ENCODE measurements at places on chromosomes 5 and 9.

GRCh38 chr5:151703227-151703626 lies 16.5 kb upstream of the SPARC start:
- DNase-seq = no peak

- DNase-seq = no peak
Observed at GRCh38 chr5:75367401-75367800, 30.4 kb downstream of the HMGCR start.

- peak; percentile 17 for DNase-seq
Observed at GRCh38 chr9:38671748-38672147, 48.2 kb downstream of the FAM240B start.

DNA sequence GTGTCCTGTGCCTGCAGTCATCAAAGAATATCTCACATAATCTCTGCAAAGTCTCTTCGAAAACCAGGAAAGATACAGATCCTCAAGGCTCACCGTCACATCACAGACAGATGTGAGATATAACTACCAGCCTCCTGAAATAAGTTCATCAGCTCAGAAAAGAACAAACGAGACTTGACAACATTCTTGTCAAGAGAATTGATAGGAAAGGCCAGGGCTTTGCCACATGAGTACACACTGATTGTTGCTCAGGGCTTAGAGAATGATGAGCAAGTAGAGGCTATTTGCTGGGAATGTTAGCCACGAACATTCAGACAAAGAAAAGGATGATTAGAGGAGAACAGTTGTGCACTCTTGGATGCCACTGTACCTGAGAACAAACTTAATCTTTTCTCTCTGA lies 535.1 kb downstream of the ELAVL2 start:
- DNase-seq = no peak

- no peak for DNase-seq
Observed at GRCh38 chr5:108735790-108736189, 11.9 kb upstream of the FER start.

- peak; percentile 98 for DNase-seq
Observed at GRCh38 chr9:129885670-129886106, 50.4 kb downstream of the USP20 start.

- DNase-seq = no peak
Observed at GRCh38 chr9:79485258-79485657, 86.5 kb upstream of the TLE4 start.

DNA sequence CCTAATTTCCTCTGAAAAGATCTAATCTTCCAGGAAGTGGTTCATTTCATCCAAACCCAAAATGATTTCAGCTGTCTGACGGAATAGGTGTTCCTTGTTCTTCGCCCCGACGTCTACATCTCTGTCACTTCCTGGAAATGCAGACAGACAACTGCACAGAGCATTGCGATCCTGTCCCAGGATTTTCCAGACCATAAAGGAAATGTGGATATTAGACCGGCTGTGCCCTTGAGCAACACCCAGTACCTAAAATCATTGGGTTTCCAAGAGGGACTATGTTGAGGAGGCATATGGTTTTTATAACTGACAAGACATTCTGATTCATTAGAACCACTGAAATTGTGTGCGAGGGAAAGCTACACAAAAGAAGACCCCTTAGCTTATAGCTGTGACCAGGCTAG lies 74.2 kb downstream of the MSX2 start:
- no peak for DNase-seq

DNA sequence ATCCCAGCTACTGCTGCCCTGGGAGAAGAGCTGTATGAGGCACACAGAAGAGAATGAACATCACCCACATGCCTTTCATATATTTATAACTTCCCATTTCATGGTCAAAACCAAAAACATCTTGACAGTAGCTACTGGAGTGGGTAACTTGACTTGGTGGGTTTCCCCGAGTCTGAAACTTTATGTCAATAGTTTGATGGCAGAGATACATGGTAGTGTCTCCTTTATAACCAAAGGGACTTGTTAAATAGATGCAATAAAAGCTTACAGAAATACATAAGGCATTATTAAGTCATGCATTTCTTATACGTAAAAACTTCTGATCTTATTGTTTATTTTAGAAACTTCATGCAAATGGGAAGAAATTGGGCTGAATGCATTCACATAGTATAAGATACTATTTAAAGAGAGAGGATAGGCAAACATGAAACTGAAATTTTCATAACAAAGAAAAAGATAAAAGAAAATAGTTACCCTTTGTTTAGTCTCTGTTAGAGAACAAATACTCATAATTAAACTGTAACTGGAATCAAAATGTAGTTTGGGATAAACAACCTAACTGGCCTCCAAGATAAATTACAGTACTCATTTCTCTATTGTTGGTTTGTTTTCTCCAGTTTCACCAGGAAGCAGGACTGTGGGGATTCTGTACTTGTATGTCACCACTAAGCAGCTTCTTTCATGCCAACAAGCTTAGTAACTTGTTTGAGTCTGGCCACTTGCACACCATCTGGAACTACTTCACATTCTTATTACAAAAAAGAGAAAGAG lies 459.3 kb upstream of the MEF2C start:
- no peak for DNase-seq

DNA sequence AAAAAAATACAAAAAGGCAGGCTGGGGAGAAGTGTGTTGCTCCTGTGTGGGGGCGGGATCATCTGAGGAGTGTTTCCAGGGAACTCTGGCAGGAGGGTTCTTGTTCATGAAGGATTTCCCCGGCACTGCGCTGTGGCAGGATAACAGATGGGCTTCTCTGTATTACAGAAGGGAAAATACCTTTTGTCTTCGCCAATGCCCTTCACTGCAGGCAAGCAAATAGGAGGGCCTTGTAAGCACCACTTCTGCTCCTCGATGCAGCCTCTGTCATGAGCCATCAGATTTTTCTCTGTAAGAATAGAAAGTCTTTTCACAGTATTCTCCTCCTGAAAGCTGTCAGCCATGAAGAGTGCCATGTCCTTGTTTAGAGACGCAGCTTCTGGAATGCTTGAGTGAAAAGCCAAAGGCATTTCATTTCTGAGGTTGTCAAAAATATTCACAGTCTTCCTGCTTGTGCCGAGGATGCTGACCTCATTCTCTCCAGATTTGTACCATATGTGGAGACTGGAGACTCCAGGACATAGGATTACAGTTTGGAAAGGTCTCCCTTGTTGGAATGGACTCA lies 294.0 kb downstream of the YTHDC2 start:
- no peak for DNase-seq

GRCh38 chr9:101736717-101737116 lies 1.7 kb downstream of the GRIN3A start:
- no peak for DNase-seq

GRCh38 chr5:172868924-172869591 lies 35.0 kb downstream of the ERGIC1 start:
- DNase-seq = no peak

- no peak for DNase-seq
Observed at GRCh38 chr5:108451269-108451668, 69.4 kb upstream of the FBXL17 start.

DNA sequence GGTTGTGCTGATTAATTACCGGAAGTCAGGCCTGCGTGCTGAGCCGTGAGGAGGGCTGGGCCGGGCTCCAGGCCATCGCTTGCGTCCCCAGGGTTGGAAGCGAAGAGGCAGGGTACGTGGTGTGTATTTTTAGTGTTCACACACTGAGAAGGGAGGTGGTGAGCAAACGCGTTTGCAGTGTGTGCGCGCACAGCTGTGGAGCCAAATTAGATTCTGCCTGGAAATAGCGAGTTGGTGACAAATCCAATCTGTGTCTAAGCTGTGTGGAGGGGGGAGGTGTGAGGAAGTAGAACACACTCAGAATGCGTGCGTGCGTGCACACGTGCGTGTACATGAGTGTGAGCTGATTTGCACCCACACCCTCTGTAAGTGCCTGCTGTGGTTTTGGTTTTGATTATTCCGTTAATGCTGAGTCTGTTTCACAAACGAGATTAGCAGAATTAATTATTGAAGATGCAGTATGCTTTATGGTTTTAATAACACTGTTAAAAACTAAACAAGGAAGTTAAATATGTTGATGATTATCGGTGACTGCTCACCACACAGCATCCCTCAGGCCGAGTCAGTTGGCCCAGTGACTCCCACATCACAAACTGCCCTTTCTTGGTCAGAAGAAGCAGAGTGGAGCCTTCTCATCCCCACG lies 111.8 kb upstream of the FCN2 start:
- DNase-seq = peak; percentile 55

DNA sequence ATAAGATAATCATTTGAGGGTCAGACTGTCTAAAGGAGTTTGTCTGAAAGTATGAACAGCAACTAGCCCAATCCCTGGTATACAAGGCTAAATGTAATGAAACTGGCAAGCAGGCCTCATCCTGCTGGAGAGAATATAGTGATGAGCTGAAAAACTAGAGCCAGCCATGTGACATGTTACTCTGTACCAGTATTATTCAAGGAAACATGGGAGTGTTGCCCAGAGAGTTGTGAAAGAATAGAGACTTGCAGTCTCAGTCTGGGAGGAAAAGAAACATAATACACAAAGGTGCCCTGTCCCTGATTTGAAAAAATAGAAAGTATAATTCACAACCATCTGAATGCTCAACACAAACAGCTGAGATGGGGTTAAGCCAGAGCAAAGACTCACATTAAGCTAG lies 37.9 kb upstream of the HTR1A start:
- no peak for DNase-seq

DNA sequence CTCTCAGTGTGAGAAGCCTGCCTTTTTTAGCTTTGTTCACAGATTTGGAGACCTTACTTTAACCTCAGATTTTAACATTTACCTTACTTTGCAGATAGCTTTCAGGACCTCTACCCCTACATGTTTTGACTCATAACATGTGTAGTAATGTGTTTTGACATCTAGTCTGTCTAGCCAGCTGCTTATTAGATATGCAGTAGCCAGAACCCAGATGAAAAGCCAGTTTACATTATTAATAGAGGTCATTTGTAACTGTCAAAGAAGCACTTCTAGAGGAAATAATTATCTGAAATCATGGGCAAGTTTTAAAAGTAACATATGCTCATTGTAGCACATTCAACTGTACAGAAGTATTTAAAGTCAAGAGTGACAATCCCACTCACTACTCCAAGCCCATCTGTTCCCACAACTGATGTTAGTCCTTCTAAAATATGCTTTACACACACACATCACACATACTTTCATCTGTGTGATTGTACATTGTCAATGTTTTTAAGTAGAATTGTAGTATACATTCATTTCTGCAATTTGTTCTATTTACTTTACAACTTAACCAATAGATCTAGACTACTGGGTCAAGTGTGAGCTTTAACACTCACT lies 71.8 kb upstream of the NIPAL4 start:
- DNase-seq = no peak

DNA sequence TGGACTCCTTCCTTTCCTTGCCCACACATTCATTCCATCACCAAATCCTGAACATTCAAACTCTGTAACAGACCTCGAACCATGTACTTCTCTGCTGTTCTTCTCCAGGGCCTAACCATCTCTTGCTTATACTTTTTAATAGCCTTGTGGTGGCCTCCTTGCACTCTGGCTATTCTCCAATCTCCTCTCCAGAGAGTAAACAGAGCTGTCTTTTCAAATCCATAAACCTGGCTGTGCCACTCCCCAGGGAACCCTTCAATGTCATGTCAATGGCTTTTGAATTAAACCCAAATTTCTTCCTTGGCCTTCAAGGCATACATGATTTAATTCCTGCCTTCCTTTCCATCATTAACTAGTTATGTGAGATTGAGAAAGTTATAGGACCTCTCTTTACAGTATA lies 277.6 kb upstream of the EFNA5 start:
- no peak for DNase-seq

DNA sequence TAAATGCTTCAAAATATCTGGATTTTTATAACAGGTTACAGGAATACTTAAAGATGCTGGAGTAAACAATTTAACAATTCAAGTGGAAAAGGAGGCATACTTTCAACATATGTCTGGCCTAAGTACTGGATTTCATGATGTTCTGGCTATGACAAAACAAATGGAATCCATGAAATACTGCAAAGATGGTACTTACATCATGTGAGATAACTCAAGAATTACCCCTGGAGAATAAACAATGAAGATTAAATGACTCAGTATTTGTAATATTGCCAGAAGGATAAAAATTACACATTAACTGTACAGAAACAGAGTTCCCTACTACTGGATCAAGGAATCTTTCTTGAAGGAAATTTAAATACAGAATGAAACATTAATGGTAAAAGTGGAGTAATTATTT lies 35.6 kb downstream of the SLC30A5 start:
- DNase-seq = no peak

DNA sequence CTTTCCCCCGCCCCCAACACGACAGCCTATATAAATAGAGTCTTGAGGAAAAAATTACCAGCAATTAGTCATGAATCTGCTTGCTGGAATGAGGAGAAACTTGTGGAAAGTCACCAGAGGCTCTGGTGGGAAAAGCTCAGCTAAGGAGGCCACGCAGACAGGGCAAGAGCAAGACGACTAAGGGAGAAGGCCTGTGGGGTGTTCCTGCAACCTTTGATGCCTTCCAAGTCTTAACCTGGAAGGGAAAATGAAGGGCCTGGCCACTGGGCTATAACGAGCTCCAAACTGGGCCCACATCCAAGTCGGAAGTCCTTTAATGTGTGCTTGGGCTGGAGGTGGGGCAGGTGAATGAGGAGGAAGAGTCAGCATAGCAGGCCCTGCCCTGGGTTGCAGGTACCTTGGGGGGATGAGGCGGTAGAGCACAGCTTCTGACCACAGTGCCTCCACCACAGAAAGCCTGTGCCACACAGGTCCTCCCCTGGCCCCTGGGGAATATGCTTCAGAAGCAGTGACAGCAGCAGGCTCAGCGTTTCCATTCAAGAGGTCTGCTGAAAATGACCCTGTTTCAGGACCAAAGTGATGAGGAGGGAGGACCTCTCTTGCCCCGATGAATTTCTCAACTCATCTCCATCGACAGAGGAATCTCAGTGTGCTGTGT lies 92.8 kb upstream of the LRRTM2 start:
- peak; percentile 31 for DNase-seq

- DNase-seq = no peak
Observed at GRCh38 chr9:131036071-131036470, 27.1 kb downstream of the LAMC3 start.

DNA sequence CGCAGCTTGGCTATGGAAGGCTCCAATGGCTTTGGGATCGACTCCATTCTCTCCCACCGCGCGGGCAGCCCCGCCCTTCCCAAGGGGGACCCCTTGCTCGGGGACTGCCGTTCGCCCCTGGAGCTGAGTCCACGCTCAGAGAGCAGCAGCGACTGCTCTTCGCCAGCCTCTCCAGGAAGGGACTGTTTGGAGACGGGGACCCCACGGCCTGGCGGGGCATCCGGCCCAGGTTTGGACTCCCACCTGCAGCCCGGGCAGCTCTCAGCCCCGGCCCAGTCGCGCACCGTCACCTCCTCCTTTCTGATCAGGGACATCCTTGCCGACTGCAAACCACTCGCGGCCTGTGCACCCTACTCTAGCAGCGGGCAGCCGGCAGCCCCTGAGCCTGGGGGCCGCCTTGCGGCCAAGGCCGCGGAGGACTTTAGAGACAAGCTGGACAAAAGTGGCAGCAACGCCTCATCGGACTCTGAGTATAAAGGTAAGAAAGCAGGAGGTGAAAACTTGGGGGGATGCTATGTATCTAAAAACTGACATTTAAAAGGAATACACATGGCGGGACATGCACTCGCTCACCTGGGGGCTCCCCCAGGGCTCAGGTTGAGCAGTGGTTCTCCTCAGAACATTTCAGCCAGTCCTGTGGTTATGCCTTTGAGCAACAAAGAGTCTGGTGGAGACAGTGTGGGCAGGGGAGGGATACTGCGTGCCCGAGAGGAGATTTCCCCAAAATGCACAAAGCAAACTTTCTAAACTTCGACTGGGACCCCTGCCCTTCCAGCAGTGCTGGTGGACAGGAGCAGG lies 579 bp downstream of the BARHL1 start:
- DNase-seq = no peak

- no peak for DNase-seq
Observed at GRCh38 chr5:84017523-84018172, 297.0 kb upstream of the HAPLN1 start.

- DNase-seq = no peak
Observed at GRCh38 chr9:29044959-29045358, 1471.7 kb upstream of the C9orf72 start.

Data from NB4 (cell line).